ENCODE measurements at places on chromosomes 4 and X.

DNA sequence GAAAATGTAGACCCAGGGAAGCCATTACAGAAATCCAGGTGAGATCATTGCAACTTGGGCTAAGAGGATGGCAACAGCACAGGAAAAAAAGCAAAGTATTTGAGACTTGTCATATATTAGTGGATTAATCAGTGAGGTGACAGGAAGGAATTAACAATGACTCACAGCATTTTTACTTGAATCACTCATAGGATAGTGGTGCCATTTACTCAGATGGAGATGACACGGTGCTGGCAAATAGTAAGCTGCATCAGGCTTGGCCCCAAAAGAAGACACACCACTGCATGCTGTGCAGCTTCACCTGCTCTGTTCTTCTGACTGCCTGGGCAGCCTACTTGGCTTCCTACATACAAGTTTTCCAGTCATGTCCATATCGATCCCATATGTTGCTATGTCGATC is 144.8 kb downstream of the FRYL start:
- no peaks in the 10 kb centered on the region for H3K4me1 ChIP-seq
- no peaks in the 10 kb centered on the region for H3K36me3 ChIP-seq
- H3K27ac ChIP-seq = no peak overlapping the region
- no peak overlapping the region for H3K4me3 ChIP-seq

DNA sequence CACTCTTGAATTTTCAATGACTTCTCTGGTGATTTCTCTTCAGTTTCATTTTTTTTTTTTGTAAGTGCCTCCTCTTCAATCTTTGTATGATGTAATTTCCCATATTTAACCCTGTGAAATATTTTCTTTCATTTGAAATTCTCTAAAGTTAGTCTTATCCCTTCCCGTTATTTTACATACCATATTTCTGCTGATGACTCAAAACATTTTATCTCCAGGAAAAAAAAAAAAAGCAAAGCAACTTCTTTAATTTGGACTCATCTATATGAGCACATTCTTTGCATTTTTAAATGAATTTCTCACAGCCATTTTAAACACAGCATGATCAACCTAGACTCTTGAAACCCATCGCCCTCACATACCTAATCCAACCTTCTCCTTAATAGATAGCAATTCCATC is 1831.4 kb downstream of the ARAP2 start:
- no peaks in the 10 kb centered on the region for H3K27me3 ChIP-seq
- no peak overlapping the region for H3K4me3 ChIP-seq
- H3K27ac ChIP-seq = no peak overlapping the region
- H3K36me3 ChIP-seq = no peaks in the 10 kb centered on the region
- no peaks in the 10 kb centered on the region for H3K4me1 ChIP-seq
- no peak for DNase-seq

- no peak overlapping the region for H3K4me3 ChIP-seq
- no peaks in the 10 kb centered on the region for H3K27me3 ChIP-seq
- no peaks in the 10 kb centered on the region for H3K36me3 ChIP-seq
These were observed 1.3 kb downstream of the FAM53A start for GRCh38 chr4:1682860-1683259.

- no peak overlapping the region for H3K4me3 ChIP-seq
- H3K4me1 ChIP-seq = no peaks in the 10 kb centered on the region
- no peaks in the 10 kb centered on the region for H3K36me3 ChIP-seq
These were observed 51.4 kb upstream of the GUCY1A1 start for GRCh38 chr4:155615081-155615887.

GRCh38 chr4:17517664-17518063 is 2.7 kb downstream of the CLRN2 start:
- DNase-seq = no peak
- H3K27me3 ChIP-seq = peaks cover 23% of the 10 kb centered on the region
- peaks cover 3% of the 10 kb centered on the region for H3K4me1 ChIP-seq
- H3K4me3 ChIP-seq = no peak overlapping the region
- H3K27ac ChIP-seq = no peak overlapping the region

GRCh38 chr4:189117426-189117825 is 823.2 kb upstream of the FRG1 start:
- no peaks in the 10 kb centered on the region for H3K27me3 ChIP-seq
- H3K4me1 ChIP-seq = no peaks in the 10 kb centered on the region
- no peaks in the 10 kb centered on the region for H3K36me3 ChIP-seq

GRCh38 chr4:6449746-6450369 is 22.6 kb downstream of the PPP2R2C start:
- H3K36me3 ChIP-seq = no peaks in the 10 kb centered on the region
- H3K4me3 ChIP-seq = no peak overlapping the region
- no peak for DNase-seq
- no peaks in the 10 kb centered on the region for H3K4me1 ChIP-seq

GRCh38 chr4:25320773-25321172 is 8.2 kb downstream of the ZCCHC4 start:
- H3K27ac ChIP-seq = no peak overlapping the region
- DNase-seq = no peak
- no peaks in the 10 kb centered on the region for H3K27me3 ChIP-seq
- H3K4me1 ChIP-seq = no peaks in the 10 kb centered on the region

DNA sequence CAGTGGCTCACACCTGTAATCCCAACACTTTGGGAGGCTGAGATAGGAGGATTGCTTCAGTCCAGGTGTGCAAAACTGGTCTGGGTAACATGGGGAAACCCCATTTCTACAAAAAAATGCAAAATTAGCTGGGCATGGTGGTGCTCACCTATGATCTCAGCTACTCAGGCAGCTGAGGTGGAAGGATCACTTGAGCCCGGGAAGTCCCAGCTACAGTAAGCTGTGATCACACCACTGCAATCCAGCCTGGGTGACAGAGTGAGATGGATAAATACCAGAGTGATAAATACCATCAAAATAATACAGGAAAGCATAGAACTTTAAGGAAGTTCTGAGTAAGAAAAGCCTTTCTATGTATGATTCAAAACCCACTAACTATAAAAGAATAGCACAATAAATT is 52.8 kb downstream of the LRBA start:
- H3K4me1 ChIP-seq = no peaks in the 10 kb centered on the region
- H3K36me3 ChIP-seq = peaks cover 5% of the 10 kb centered on the region
- H3K4me3 ChIP-seq = no peak overlapping the region
- no peak for DNase-seq
- H3K27ac ChIP-seq = no peak overlapping the region
- no peaks in the 10 kb centered on the region for H3K27me3 ChIP-seq

GRCh38 chr4:100100985-100101384 is 89.3 kb downstream of the DDIT4L start:
- H3K4me1 ChIP-seq = no peaks in the 10 kb centered on the region
- no peaks in the 10 kb centered on the region for H3K36me3 ChIP-seq
- H3K4me3 ChIP-seq = no peak overlapping the region

DNA sequence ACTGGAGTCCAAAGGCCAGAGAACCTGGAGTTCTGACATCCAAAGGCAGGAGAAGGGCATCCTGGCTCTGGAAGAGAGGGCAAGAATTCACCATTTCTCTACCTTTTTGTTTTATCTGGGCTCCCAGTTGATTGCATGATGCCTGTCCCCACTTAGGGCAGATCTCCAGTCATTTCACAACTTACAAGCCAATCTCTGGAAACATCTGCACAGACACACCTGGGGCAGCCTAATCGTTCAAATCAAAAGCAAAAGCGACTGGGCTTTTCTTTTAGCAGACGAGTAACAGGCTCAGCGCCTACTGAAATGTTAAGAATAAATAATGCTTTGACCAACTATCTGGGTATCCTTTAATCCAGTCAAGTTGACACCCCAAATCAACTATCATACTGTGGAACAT is 136.0 kb upstream of the NPY2R start:
- H3K36me3 ChIP-seq = no peaks in the 10 kb centered on the region
- no peak overlapping the region for H3K27ac ChIP-seq
- H3K4me3 ChIP-seq = no peak overlapping the region
- no peaks in the 10 kb centered on the region for H3K4me1 ChIP-seq
- DNase-seq = no peak

All from K562 (cell line).